ENCODE measurements at places on chromosomes 13 and 19.
A peak's percentile ranks its signal among the peaks of the same experiment; 100 is the strongest.

GRCh38 chr19:14871619-14872230, 14.2 kb downstream of the OR7A17 start:
- DNase-seq = no peak

GRCh38 chr19:11570039-11570462, 7.4 kb downstream of the ACP5 start:
- DNase-seq = no peak

DNA sequence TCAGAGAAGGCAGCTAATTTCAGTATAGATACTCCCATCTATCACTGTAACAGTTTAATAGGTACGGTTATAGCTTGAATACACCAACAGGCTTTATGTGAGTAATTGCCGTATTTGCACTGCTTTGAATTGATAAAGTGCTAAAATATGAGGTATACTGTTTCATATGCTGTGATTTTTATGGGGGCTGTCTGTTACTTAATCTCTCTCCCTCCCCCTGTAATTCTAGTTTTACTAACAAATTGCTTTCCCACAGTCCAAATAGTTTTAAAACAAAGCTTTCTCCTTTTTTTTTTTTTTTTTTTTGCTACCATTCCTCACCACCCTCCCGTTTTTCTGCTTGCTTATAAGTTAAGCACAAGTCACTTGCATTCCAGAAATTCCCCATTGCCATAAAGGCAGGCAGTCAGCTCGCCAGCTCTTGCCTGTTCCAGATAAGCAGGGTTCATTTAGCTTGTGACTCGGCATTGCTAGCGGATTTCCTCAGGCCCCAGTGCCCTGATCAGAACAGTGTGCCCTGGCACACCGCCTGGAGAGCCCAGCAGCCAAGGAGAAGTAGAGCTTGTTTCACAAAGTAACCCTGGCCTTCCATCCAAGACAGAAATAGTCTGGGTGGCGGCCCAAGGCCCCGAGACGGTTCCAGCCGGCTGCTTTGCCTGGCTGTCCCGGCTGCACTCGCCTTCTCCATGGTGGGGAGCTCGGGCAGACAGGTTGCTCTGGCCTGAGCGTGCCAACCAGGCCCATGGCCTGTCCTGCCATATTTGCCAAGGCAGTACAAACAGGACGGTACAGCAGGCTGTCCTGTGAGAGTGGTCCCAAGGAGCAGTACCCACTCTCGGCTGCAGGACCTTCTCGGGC, 43.5 kb upstream of the NPAS1 start:
- no peak for DNase-seq

DNA sequence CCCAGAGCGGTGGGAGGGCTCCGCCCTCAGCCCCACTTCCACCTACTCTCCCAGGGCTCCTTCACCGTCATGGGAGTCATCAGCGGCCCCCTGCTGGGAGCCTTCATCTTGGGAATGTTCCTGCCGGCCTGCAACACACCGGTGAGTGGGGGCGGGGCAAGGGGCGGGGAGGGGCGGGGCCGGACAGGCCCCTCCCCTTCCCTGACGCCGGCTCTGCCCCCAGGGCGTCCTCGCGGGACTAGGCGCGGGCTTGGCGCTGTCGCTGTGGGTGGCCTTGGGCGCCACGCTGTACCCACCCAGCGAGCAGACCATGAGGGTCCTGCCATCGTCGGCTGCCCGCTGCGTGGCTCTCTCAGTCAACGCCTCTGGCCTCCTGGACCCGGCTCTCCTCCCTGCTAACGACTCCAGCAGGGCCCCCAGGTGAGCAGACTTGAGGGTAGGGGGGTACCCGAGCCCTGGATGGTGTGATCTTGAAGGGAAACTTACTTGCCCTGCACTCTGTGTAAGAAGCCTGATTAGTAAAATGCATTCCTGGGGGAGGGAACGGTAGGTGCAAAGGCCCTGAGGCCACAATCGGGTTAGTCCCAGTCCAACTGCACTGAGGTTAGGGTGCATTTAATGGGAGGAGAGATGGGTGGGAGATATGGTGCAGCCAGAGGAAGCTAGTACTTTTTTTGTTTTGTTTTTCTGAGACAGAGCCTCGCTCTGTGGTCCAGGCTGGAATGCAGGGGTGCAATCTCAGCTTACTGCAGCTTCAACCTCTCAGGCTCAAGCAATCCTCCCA, 12.1 kb downstream of the SLC5A5 start:
- DNase-seq = no peak

GRCh38 chr13:110850840-110851239, 64.0 kb downstream of the ANKRD10 start:
- DNase-seq = no peak

DNA sequence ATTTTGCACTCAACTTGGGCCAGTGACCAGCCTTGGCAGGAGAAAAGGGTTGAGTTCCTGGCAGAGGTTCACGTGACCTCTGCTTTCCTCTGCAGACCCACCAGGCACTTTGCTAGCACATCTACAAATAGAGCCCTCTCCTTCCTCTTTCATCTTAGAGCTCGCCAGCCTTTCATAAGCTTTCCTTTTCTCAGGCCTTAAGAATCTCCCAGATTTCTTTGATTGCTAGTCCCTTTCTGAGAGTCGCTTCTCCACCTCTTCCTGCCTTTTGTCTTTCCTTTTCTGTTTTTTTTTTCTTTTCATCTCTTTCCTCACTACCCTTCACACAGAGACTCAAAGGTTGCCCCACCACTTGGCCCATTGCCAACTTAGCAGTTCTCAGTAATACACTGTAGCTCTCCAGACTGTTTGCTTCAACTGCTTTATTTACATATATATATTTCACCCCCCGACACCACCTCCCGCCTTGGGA, 375.7 kb upstream of the SPRY2 start:
- DNase-seq = no peak

DNA sequence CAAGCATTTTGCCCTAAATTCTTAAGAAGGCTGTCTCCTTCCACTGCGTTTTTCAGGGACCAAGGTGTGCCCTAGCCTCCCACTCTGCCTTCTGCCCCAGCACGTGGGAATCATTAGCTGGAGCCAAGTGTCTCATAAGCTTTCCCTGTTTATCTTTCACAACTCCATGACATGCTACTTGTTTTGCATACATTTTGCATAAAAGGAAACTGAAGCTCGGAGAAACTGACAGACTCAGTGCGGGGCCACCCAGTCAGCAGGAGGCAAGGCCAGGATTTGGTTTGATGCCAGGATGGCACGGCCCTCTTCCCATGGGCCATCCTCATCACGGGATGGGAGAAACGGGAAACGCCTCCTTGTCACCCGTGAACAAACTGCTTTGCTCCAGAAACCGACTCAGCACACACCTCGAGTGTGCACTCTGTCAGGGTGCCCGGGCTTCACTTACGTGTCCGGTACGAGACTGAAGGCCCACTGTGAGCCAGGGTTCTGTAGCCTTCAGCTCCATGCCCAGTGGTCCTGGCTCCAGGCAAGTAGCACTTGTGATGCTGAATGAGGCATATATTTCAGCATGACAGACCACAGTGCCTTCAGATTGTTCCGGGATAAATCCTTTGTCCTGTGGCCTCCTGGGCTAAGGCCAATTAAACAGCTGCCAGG, 9.6 kb downstream of the CEBPA start:
- DNase-seq = no peak

GRCh38 chr19:2360833-2361232, 768 bp downstream of the TMPRSS9 start:
- no peak for DNase-seq

DNA sequence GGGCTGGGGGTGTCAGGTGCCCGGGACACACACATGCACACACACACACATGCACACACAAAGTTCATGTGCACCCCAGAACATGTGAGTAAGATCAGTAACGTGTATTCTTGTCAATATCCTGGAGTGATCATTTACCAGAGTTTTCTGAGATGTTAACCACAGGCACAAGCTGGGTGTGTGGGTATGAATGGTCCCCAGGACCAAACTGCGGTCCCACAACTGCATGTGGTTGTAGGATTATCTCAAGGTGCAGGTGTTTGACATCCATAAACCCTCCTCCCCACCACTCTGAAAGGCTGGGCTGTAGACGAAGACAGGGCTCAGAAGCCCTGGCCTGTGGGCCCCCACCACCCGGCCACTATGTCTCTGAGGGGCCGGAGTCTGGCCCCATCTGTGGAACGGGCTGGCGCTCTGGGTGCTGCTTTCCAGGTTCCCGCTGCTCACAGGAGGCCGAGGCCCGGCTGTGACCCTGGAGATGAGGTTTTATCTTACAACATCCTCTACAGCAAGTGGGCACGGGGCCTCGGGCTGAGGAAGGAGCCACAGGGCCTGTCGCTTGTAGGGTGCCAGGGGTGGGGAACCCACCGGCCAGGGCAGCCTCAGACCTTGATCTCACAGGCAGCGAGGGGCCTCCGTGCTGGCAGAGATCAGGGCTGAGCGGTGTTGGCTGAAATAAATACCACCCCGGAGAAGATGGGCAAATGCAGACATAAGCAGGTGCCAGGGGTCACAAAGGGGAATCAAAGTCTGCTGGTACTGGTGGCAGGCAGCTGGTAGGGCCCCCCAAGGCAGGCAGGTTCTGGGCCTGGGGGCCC, 4.3 kb downstream of the F2RL3 start:
- no peak for DNase-seq

GRCh38 chr13:71829547-71829946, 37.5 kb downstream of the DACH1 start:
- no peak for DNase-seq

- DNase-seq = peak; percentile 62
Observed at GRCh38 chr13:72726726-72727416, 558 bp downstream of the MZT1 start.

DNA sequence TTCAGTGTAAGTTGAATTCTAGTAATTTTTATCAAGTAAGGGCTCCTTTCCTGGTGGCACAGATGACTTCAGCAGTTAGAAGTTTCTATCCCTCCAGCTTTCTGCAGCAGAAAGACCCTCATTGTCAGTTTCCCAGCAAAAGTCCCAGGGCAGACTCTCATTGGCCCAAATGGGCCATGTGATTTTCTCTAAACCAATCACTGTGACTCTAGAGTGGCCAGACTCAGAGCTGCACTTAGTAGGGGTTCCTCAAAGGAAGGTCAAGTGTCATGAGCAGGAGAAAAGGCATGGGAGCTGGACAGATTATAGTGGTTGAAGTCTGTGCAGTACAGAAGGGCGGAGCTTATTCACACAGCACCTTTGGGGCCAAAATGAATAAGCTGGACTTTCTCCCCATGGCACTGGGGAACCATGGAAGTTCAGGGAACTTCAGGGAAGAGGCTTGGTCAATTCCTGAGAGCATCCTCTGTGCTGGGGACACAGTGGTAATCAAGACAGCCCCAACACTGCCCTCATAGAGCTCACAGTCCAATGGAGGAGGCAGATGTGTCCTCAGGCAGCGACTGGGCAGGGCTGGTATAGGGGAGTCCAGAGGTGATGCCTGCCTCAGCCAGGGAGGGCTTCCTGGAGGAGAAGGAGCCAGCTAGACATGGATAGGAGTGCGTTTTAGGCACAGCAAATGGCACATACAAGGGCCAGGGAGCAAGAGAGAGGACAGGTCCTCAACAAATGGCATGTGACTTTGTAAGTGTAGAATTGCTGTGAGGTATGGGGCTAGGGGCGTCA, 18.3 kb downstream of the CKM start:
- no peak for DNase-seq
